ENCODE measurements at places on chromosomes 2 and 18.

GRCh38 chr2:62724886-62725711, 19.6 kb downstream of the EHBP1 start:
- DNase-seq = peak; percentile 51

DNA sequence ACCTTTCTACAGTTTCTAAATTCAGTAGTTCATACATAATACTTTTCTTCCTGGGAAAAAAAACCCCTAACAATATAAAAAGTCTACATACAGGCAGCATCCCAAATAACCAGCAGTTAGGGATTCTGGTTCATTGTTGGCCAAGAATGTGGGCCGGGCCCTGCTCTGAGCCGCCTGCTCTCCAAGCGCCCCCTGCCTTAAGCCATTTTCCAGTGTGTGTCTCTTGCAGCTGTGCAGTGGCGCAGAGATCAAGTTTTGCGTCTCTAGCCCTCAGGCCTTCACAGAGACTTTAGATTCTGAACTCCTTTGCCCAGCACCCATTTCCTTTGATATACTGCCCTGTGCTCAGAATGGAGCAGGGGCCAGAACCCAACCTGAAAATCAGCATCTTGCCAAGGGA, 32.9 kb downstream of the RMC1 start:
- DNase-seq = no peak

GRCh38 chr2:238974501-238975166, 126.7 kb downstream of the TWIST2 start:
- DNase-seq = no peak

DNA sequence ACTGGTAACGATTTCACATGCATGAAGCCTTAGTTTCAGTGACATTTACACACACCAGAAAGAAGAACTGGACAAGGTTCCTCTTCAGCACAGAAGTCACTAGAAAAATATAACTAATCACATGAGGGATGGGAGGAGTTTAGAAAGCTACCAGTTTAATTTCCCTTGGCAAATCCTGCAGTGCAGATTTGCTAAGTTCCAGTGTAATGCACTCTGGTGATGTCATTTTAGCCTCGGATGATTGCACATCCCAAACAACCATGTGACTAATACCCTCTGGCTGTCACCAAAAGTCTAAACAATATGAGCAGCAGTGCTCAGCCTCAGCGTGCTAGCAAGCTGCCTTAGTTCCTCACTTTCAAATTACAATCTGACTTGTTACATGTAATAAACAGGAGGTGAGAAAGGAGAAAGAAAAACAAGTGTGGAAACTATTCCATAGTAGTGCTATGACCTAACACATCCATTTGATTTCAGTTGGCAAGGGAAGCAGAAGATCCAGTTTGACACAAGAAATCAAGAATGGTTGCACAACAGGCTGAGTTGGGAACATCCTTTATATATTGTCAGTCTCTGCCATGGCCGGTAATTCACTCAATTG, 35.3 kb upstream of the PPP1CB start:
- DNase-seq = no peak

- peak; percentile 58 for DNase-seq
Observed at GRCh38 chr2:190382851-190383250, 25.3 kb upstream of the MFSD6 start.

DNA sequence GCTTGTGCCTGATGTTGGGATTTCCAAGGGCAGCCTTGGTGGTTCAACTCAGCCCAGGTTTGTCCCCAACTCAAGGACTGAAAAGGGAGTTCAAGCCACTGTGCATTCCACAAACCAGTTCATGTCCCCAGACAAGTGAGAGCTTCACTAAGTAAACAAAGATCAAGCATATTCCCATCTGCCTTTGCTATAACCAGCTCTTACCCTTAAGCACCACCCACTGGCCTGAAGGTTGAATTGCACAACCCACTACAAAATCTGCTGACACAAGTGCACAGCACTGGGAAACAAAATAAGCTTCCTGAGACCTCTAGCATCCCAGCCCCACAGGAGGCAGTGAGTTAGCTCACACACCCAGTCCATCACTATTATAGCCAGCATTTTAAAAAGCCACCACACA, 516.7 kb downstream of the NR4A2 start:
- peak; percentile 10 for DNase-seq

- no peak for DNase-seq
Observed at GRCh38 chr2:191249156-191249813, 4.1 kb downstream of the MYO1B start.

GRCh38 chr18:6435731-6436130, 21.0 kb upstream of the L3MBTL4 start:
- DNase-seq = no peak

- DNase-seq = no peak
Observed at GRCh38 chr2:232870018-232870765, at the start of gene SNORC. SNORC (plus strand) TSS chr2:232870264; CDS start chr2:232870342, 78 bp downstream.

GRCh38 chr18:9066358-9066757, 36.1 kb upstream of the NDUFV2 start:
- no peak for DNase-seq

- no peak for DNase-seq
Observed at GRCh38 chr2:328761-329160, 40.9 kb upstream of the ALKAL2 start.
